Endothelial cell of umbilical vein (primary cell): ENCODE measurements at places on chromosomes 1 and 21. TPM values are rescaled to one million over a fixed set of nuclear protein-coding genes. Genes with fewer than 3 reads are reported as not detected.

PRELP gene
- polyA plus RNA-seq, result 0.01 TPM in 1 of 2 replicates, not detected in the other

PRMT2 gene
- polyA plus RNA-seq, result 177 and 193 TPM in 2 replicates

PYHIN1 gene
- polyA plus RNA-seq, result not detected in 2 replicates

NUDC gene
- polyA plus RNA-seq, result 29.3 and 42.5 TPM in 2 replicates

LRRIQ3 gene
- 0.16 and 0.21 TPM in 2 replicates for polyA plus RNA-seq

TMEM125 gene
- polyA plus RNA-seq, result 0.06 and 0.17 TPM in 2 replicates

HLCS gene
- 4.4 and 6.7 TPM in 2 replicates for polyA plus RNA-seq

PBX1 gene
- 9.3 and 10.7 TPM in 2 replicates for polyA plus RNA-seq

GPN2 gene
- polyA plus RNA-seq, result 21.9 and 44.8 TPM in 2 replicates

AUNIP gene
- polyA plus RNA-seq, result 1.6 and 1.8 TPM in 2 replicates

AQP10 gene
- polyA plus RNA-seq, result 0.08 TPM in 1 of 2 replicates, not detected in the other

ASPM gene
- polyA plus RNA-seq, result 3.2 and 5.3 TPM in 2 replicates

SH2D5 gene
- polyA plus RNA-seq, result 0.18 and 0.23 TPM in 2 replicates

LDLRAD1 gene
- not detected in 2 replicates for polyA plus RNA-seq

CFAP74 gene
- not detected in 2 replicates for polyA plus RNA-seq

UHMK1 gene
- polyA plus RNA-seq, result 6.8 and 9.2 TPM in 2 replicates

PHLDA3 gene
- polyA plus RNA-seq, result 21.4 and 24.4 TPM in 2 replicates

GBP6 gene
- polyA plus RNA-seq, result not detected in 2 replicates

HFM1 gene
- polyA plus RNA-seq, result not detected in 2 replicates

KRTAP21-2 gene
- polyA plus RNA-seq, result not detected in 2 replicates

OPTC gene
- polyA plus RNA-seq, result not detected in 2 replicates

MMP23B gene
- polyA plus RNA-seq, result 0.62 and 1.5 TPM in 2 replicates

FAM167B gene
- polyA plus RNA-seq, result 2.1 and 2.3 TPM in 2 replicates

CD2 gene
- polyA plus RNA-seq, result not detected in 2 replicates

SIPA1L2 gene
- polyA plus RNA-seq, result 3.6 TPM in 2 replicates

CNR2 gene
- not detected in 2 replicates for polyA plus RNA-seq
